Activated T-helper 1 cell treated with anti-CD3 and anti-CD28 coated beads, Interleukin-2, amount 50 U/mL, for 16 hours (primary cell): ENCODE measurements at places on chromosomes 6 and 20.

DNA sequence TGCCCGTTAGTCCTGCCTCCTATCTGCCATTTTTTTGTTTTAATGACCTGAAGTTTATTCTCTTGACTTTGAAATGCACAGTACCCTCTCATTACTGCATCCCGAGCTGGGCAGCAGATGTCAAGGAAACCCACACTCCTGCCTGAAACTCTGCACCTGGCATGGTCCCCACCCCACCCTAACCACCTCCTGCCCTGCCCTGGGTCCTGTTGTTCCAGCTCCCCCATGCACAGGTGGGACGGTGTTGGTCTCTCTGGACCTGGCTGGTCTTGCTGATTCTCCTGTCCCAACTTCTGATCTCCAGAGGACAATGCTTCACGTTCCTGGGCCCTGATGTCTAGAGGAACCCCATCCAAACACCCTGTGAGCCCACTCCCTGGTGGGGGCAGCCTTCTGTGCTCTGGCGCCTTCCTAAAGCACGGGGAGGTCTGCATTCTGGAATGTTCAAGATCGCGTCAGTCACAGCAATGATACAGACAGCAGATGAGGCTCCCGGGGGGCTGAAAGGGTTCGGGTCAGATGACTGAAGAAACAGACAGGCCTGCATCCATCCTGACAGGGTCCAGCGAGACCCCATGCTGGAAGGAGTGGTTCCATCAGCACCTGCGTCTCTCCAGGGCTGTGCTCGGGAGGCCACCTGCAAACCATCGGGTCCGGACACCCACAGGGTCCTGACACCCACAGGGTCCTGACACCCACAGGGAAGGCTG, 73.6 kb downstream of the ERMARD start:
- no peak for DNase-seq

DNA sequence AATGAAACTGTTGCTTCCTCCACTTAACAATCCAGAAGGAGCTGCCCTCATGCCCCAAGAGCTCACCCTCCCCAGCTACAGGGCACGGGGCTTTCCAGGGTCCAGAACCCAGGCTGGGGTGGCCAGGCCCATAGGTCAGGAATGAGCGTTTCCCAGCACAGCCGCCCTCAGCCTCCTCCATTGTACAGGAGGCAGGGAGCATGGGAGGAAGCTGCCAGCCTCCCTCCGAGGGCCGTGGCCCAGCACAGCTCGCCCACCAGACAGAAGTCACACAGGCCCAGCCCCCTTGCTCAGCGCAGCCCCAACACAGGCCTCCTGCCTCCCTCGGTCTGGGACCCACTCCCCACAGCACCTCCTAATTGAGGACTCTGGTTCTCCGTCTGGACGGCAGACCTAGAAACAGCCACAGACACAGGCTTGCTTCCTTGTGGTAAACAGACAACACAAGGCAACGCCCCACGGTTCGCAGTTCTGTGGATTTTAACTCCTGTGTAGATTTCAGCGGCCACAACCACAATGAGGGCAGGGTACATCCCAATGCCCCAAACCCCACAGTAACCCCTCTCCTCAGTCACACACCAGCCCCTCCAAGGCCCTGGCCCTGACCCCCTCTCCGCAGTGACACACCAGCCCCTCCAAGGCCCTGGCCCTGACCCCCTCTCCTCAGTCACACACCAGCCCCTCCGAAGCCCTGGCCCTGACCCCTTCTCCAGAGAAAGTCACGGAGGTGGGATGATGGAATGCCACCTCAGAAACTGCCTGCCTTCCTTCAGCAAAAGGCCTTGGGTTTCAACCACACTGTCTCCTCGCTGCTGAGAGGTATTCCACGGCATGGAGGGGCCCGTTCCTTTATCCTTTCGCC, 173.5 kb downstream of the DLL1 start:
- DNase-seq: no peak

DNA sequence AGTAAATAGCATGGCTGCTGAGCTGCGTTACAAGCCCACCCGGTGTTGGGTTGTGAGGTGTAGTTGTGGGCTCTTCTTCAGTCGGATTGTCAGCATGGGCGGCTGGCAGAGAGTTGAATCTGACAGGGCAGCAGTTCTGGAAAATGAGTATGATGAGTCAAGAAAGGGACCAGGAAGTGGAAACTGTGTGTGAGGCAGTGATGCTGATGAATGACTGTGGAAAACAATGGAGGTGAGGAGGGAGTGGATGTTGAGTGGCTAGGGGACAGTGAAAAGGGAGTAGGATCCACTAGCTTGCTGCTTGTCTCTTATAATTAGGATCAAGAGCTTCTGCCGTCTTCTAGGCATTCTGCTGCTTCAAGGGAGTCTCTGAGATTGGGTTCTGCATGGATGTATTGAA, 154.3 kb downstream of the ESR1 start:
- DNase-seq: no peak

DNA sequence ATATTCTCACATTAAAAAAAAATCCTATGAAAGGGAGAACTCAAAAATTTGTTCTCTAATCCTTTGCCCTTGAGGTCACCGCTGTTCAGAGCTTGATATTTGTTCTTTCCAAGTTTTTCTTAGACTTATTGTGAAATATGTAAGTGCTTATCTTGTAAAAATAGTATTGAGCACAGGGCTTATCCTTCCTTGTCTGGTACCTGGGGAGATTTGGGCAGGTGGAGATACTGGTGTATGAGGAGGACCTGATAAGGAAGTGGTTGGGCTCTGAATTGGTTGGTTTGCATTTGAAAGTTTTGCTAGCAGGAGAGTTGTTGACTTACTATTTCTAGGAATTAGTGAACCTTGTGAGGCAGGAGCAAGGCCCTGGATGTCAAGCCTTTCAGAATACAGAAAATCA, 28.9 kb upstream of the ANKEF1 start:
- DNase-seq: no peak

DNA sequence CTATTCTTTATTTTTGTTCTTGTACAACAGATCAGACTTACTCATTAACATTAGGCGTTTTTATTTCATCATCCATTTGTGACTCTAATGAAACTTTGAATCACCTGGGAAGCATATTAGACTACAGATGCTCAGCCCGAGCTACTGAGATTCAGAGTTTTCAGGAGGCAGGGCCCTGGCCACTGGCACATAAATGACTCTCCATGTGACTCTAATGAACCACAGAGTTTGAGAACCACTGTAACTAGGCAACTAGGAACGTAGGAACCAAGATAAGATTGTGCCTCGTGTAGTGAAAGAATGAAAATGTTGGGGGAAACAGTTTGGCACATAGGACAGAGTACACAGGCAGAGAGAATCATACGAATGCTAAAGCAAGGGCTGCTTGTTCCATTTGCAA, 405.9 kb upstream of the BTBD3 start:
- DNase-seq: no peak

DNA sequence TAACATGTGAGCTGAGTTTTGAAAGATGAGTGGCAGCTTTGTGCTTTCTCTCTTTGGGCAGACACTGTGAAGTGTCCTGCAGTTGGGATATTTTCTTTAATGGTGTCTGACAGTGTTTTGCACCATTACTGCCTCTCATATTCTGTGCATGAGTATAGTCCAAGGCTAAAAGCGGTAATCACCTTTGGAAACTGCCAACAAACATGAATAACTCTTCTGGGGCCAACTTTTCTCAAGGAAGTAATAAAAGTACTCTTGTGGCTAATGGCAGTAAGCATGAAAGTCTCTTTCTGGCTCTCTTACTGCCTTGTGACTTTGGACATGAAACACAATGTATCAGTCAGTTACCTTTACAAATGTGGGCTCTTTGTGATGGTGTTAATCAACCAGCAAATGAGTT, 91.7 kb upstream of the SOX4 start:
- no peak for DNase-seq

GRCh38 chr6:143718472-143718871, 40.7 kb downstream of the PHACTR2 start:
- DNase-seq: no peak

GRCh38 chr6:3755637-3756545, 4.4 kb upstream of the PXDC1 start:
- DNase-seq: no peak

DNA sequence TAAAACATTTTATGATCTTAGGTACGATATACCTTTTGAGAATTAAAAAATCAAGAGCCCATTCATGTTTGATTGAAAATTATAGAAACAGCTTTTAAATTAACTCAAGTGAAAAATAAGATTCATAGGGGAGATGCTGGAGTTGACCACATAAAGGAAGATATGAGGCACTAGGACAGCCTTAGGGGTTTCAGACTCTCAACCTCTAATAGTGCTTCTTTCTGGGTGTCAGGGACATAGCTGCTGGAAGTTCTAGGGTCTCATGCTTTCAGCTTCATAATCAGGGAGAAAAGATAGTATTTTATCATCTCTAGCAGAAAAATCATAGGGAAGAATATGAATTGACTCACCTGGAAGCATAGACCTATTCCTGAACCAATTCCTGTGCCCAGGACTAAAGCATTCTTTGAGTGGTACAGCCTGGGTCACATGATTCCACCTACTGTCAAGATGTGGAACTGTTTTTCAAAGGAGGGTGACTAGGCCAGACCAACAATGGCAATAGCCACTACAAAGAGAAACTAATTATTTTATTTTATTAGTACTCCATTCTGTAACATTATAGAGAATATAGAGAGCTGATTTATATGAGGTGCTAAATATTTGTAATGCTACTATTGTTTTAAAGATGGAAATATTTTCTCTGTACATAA, 27.8 kb upstream of the CENPW start:
- no peak for DNase-seq

DNA sequence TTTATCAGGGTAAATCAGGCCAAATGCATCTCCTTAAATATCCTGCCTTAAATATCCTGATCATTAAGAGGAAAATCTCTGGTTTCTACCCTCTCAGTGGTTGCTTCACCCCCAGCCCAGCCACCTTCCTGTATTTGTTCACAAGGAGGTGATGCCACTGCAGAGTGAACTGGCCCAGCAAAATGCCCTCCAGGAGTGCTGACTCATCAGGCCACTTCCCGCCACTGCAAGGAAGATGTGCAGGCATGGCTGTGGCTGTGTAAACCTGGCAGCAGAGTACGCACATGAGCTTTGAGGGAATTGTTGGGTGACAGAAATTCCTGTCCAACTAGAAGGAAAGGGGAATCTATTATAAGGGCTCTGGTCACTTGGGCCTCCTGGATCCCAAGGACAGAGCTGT, 13.8 kb downstream of the NQO2 start:
- no peak for DNase-seq

GRCh38 chr6:113481458-113481857, 375.7 kb upstream of the MARCKS start:
- no peak for DNase-seq

DNA sequence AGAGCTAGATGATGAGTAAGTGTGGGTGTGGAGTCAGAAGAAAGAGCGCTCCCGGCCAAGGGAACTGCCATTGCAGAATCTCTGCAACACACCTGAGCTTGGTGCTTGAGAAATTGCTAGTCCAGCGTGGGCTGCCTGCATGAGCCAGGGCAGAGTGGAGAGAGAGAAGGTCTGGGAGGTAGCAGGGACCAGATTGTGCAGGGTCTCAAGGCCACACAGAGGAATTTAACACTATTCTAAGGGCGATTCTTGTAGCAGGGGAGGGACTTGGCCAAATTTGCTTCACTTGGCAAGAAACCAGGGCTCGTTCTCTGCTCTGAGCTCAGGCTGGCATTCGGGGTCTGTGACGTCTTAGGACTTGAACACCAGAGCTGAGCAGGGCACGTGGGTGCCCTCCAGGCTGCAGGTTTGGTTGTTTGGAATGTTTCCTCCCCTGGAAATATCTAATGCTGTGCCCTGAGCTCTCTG, 53.5 kb downstream of the BCAS4 start:
- DNase-seq: no peak

- no peak for DNase-seq
These were observed 107.7 kb downstream of the ZDHHC14 start for GRCh38 chr6:157488716-157489118.

DNA sequence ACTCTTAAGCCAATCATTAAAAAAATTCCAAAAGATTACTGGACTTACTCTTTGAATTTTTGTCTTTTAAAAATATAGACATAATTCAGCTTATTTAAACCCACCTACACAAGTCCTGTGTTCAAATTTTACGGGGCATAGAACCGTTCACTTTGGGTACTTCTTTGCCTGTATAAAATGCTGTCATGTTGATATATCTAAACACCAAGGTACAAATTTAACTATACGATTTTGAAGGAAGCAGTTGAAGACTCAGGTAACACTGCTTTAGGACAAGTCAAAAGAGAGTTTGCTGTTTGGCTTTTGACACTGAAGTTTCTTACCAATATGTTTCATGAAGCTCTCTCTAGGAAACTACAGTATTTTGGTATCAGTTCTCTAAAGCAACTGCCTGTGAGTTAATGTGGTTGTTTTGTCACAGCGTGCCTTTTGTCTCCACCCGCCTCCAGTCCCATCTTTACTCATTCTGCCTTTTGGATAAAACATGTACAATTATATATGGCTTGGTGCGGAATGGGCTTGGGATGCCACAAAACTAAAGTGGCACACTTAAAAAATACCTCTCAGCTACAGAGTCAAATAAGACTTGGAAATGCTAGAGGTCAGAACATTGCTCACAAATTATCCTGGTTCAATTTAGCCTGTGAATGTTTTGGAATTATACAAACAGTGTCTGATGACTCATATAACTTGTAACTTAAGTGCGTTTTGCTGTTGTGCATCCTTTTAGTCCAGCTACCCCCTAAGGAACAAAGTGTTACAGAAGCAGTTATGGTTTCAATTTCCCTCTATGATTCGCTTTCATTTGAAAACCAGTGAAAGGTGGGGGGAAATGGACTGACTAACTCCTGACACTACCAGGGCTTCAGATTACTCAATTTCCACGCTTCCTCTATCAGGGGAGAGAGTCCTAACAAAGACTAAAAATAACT, 38.7 kb downstream of the RGS17 start:
- no peak for DNase-seq
